H54 (cell line): ENCODE measurements at places on chromosomes 12 and 14.

DNA sequence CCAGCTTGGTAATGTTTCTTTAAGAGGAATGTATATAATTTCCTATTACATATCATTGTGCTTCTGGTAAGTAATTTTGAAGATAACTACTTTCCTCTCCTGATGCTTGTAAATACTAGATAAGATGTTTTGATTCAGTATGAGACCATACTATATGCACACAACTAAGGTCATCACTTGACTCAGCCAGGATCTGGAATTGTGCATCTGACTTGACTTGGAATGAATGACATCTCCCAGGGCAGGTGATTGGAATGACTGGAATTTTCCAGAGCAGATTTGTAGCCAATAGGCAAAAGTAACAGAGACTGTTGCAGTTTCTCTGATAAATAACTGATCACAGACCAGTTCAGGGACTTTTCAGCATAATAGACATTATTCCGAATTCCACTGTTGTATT lies 11.1 kb downstream of the BEST3 start:
- no peak for DNase-seq

- no peak for DNase-seq
Observed at GRCh38 chr14:50768680-50769079, 62.3 kb downstream of the NIN start.

GRCh38 chr12:88062474-88062873 lies 33.3 kb upstream of the C12orf50 start:
- DNase-seq = no peak

DNA sequence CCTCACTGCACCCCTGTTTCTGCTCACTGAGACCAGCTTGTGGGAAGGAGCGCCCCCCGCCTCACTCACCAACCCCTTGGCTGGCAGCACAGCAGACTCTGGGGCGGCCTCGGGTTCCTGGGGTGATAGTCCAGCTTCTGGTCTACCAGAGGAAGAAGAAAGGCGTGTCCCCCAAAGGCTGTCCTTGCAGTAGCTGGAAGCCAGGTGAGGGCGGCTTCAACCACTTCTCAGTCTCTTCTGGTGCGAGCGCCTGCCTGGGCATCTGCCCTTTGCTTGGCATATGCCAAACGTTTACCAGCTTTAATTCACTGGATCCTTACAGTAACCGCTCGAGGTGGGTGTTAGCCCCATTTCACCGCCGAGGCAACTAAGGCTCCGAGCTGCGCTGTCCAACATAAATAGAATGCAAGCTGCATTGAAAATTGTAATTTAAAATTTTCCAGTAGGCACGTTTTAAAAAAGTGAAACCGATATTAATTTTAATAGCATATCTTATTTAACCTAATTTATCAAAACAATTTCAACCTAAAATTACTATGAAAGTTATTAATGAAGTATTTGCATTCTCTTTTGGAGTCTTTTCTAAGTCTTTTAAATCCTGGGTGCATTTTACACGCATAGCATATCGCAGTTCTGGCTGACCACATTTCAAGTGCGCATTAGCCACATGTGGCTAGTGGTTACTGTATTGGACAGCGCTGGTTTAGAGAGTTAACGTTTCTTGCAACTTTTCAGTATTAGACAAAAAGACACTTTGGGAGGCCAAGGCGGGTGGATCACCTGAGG lies 872 bp downstream of the FAM177A1 start:
- DNase-seq = peak; percentile 45

DNA sequence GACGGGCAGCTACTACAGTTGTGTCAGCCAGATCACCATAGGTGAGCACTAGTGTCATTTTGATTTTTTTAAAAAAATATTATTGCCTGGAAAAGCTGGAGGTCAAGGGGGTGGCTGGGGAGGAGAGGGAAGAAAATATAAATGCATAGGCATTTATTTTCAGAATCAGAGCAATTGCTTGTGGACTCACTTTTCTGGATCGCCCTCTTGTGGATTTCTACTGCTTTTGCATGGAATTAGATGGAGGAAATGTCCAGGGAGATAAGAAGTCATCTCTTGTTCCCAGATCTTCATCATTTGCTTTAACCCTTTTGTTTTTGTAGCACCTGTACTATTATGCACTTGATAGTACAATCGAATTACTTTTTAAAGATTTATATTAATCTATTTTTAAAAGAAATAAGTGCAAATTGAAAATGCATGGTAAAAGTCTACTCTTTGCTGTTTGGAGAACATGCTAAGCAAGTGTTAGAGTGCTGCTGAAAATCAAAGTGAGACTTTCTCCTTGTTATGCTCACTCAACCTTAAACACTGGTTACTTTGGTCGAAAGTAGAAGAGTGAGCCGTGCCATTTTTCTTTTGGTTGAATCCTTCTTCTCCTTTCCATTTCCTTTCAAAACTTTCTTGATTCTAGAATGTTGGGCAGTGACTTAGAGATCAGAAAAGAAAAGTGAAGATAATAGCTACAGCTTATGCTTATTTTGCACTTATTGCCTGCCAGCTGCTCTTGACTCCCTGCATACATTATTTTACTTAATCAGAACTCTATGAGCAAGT lies 60.6 kb upstream of the ANO4 start:
- DNase-seq = no peak

DNA sequence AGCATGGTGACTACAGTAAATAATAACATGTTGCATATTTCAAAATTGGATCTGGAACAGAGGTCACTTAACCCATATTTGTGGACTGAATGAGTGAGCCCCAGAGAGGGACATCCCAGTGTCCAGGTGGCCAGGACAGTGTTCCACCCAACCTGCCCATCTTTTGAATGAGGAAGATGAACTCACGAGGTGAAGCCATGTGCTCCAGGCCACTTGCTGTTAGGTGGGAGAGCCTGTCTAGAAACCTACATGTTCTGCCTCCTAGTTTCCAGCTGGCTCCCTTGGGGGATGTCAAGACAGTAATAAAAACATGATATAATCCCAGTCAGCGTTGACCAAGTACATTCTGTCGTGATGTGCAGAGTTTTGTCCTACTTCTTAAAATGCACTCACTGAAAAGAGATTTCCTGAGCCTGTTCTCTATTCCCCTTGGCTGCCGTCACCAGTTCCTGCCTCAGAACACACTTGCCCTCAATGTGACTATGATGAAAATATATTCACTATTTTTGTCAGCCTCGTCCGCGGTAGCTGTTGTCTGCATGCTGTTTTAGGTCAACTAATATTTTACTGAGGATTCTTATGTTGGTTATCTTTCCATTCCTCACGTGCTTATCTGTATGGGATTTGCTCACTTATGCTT lies 25.7 kb downstream of the TSPAN9 start:
- DNase-seq = no peak

GRCh38 chr12:6376079-6376869 lies 911 bp upstream of the SCNN1A start:
- peak; percentile 73 for DNase-seq

- DNase-seq = no peak
Observed at GRCh38 chr12:109653890-109654289, 59.7 kb upstream of the FAM222A start.

DNA sequence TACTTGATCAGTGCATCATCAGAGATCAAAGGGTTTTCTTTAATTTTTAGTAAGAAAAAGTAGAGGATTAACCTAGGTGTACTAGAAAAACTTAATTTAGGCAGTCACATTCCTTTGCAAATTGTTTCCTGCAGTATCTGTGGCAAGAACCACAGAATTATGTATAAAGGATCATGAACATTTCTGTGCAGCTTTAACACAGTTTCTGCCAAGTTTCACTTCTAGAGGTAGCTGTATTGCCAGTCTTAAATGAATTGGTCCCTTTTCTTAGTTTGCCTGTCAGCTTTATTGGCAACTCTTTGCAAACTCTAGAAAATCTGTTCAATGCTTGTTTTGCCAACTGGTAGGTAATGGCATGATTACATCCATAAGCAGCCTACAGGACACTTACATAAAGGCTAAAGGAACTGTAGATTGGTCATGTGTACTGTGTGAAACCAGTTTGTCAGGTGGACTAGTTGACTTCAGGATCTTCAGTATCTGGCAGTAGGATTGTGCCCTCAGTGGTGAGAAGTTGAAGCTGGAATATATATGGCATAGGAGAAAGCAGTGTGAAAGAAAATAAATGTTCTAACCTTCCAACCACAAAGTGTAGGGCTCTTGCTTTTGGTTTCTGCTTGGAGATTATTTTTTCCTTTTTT lies 75.9 kb downstream of the TTLL5 start:
- no peak for DNase-seq

- no peak for DNase-seq
Observed at GRCh38 chr12:51848326-51848727, at the start of gene FIGNL2. Gene FIGNL2 (minus strand): TSS chr12:51848718. CDS start chr12:51822413, 26,305 bp downstream.

DNA sequence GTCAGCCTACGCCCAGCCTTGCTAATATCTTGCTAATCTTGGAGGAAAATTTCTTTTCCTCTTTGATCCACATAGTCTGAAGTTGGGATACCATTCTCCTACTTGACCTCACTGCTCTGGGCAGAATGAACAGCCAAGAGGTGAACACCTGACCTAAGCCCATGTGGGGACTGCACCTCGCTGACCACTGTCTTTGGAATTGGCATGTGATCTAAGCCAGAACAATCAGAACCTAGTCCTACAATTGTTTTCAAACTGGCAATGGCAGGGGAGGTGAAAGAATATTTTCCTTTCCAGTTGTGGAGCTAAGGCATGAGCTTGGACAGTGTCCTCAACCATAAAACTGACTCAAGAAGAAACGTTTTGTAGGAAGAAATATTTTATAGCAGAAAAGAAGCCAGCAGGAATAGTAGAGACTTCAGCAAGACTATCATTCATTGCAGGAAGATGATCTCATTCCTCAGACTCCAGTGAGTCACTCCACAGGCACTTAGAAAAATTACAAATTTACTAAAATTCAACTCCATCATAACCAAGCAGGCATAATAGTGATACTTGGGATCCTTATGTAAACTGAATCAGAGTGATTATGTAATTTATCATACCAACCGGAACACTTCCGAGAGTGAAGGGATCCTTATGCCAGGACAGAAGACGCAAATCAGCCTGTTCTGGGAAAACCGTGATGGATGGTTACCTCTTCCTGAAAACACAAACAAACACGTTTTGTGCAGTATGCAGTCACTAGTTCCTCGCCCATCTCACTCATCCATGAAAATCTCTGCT lies 14.7 kb downstream of the PTPRO start:
- DNase-seq = no peak

DNA sequence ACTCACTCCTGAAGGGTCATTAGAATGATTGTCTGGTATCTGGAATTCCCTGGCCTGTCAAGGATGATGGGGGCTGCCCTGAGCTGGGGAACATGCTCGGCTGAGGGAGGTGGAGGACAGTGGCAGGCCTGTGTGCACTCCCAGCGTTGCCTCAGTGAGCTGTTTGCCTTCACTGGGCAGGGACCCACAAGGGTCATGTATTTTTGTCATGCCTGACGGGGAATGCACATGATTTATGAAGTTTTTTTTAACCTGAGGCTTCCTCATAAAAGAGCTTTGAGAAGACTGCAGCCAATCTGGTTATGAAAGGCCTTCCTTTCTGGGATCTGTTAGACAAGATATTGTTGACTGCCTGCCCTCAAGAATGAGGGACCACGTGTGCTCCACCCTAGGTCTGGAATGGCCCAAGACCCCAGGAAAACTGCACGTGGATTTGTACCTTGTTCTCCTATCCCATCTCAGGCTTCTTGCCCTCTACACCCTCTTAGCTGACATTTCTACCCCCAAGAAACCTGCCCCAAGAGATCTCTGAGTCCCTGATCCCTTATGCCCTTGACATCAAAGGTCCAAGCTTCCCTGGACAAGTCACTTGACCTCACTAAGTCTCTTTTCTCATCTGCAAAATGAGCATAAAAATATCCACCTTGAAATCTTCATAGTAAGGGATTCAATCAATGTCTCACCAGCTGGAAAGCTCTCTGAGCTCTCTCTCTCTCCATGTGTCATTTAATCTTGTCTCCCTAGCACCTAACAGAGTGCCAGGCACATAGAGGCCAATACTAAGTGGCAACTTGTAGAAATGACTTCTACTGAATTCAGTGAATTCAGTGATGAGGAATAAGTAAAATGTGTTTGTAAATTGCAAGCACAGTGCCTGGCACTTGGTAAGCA lies 24.5 kb upstream of the COL2A1 start:
- DNase-seq = no peak

GRCh38 chr12:57613427-57614109 lies 2.3 kb downstream of the ARHGEF25 start:
- DNase-seq = no peak

DNA sequence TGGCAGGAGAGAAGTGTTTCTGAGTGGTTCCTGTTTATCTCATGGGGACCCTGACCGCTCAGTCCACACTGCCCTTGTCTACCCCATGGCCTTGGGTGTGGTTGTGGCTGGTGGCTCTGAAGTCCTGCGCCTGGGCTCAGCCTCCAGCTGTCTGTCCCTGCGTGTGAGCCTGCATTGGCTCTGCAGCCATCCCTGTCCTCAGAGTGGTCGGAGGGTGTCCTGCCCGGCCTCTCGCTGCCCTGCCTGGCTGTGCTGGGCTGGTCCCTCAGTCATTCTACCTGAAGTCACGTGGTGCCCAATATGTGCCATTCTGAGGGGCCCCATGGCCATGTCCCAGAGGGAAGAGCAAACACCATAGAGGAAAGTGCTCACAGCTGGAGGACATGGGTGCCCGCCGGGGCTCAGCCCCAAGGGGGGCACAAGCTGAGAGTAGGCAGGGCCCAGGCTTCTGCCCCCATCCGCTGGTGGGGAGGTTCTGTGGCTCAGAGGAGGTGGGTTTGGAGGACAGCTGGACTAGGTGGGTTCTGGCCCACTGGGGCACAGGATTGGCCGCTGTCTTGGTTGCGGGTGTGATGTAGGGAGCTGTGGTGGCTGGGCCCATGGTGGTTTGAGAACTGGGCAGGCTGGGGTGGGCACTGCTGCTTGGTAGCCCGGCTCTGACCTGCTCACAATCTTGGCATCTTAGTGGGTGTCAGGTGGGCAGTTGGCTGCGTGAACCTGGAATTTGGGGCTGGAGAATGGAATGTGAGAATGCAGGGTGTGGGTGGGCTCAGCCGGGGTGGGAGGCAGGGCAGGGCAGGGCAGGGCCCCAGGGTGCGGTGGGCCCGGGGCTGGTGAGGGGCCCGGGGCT lies 11.6 kb downstream of the TEDC1 start:
- DNase-seq = no peak

DNA sequence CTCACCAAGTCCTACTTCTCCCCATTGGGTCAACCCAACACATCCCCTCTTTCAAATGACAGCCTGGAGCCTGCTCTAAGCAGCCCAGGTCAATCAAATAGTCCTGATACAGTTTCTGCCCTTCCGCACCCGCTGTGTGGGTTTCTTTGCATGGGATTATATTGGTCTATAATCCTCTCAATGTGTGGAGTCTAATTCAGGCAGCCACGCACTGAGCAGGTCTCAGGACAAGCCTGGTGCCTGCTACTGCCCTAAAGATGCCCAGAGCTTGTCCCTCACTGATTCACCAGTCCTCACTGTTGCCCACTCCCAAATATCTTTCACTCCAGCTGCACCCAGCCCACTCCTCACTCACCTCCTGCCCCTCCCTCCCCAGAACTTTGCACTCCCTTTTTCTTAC lies 16.4 kb downstream of the ACTN1 start:
- no peak for DNase-seq

- DNase-seq = no peak
Observed at GRCh38 chr12:67991158-67991557, 1.9 kb downstream of the IFNG-AS1 start.

GRCh38 chr14:88479574-88479987 lies 75.2 kb downstream of the PTPN21 start:
- no peak for DNase-seq

- no peak for DNase-seq
Observed at GRCh38 chr14:69312608-69313007, 52.6 kb downstream of the GALNT16 start.

GRCh38 chr14:33851366-33851765 lies 99.5 kb downstream of the EGLN3 start:
- no peak for DNase-seq
